ENCODE measurements at places on chromosomes 3 and 15.

DNA sequence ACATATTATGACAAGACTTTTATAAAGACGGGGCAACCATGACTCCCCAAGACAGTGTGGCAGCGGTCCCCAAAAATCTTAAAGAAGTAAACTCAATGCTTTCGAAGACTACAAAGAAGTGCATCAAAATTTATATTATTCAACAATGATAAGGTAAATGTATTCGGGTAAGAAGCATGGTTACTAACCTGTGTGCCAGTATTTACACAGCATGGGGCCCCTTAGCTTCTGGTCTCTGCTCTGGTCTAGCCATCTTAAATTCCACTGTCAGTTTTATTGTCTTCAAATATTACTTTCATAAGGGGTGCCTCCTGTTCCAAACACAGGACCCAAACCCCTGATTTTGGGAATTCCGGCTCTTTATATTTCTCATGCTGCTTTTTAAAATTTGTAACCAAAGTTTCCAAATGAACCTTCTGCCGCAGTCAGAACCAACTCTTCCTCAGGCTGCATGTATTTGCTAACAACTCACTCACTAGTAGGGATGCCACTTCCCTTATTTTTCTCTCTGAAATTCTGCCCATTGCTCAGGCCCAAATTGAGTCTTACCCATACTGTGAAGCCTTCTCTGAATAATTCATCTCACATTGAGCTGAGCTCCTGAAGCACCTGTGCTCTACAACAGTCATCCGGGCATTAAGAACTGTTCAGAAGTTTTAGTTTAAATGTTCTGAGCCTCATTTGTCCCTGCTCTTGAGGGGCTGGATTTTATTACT lies 1.2 kb downstream of the TTC23 start:
- DNase-seq = no peak

GRCh38 chr3:179880868-179881267 lies 155.9 kb downstream of the PEX5L start:
- DNase-seq = no peak

- DNase-seq = no peak
Measured at GRCh38 chr15:40102897-40103858, 5.5 kb downstream of the BMF start.

GRCh38 chr15:66476535-66476934 lies 21.0 kb downstream of the SNAPC5 start:
- no peak for DNase-seq

DNA sequence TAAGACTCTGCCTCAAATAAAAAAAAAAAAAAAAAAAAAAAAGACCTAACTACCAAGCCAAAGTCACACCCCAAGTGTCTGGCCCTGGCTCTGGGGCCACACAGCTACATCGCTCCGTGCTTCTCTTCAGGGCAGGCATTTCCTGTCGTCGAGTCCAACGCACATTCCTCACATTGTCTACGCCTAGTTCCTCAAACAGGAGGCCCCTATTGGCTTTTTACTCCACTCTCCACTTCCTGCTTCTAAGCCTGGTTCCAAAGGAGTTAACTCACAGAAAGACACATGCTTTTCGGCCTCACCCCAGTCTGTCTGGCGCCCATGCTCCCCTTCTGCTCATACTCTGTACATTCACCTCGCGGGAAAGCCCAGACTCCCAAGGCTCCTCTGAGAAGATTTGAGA lies 28.8 kb downstream of the KNG1 start:
- DNase-seq = no peak

DNA sequence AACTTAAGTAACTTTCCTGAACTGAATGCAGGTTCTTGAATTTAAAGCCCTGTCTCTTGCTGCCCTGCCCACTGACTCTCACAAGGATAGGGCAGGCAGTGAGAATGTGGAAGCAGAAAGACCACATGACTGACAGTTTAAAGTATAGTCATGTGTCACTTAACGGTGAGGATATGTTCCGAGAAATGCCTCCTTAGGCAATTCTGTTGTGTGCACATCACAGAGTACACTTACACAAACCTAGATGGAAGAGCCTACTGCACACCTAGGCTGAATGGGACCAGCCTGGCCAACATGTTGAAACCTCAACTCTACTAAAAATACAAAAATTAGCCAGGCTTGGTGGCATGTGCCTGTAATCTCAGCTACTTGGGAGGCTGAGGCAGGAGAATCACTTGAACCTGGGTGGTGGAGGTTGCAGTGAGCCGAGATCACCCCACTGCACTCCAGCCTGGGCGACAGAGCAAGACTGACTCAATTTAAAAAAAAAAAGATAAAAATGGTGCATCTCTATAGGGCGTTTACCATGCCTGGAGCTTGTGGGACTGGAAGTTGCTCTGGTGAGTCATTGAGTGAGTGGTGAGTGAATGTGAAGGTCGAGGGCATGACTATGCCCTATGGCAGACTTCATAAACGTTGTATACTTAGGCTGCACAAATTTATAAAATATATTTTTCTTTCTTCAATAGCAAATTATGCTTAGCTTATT lies 18.9 kb upstream of the COPG1 start:
- no peak for DNase-seq

DNA sequence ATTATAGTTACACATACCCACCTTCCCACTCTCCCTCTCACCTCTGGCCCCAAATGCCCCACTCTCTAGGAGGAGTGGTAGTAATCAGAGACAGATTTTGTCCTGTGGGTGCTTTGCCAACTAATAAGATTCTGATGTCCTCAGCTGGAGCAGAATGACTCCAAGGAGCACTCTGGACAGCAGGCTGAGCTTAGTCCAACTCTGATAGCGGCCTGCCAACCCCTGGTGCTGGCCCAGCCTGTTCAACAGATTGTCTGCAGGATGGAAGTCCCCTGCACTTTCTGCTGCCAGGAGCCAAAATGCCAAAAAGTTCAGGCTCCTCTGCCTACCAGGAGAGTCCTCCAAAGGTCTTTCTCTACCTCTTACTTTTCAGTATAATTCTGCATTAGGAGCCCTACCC lies 160.5 kb upstream of the UMPS start:
- DNase-seq = no peak

DNA sequence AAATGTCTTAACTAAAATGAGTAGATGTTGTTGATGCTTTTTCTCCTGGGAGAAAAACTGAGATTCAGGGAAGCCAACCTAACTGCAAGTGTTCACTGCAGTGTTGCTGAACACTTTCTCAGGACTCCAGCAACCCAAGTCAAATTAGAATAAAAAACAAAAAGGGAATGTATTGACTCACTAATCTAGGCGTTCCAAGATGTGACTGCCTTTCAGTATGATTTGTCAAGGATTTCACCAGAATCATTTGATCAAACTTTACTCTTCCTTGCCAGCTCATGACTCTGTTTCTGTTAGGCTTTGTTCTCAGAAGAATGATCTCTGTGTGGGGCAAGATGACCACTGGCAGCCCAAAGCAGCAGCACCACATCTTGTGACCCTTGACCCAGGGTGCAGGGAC lies 364.0 kb downstream of the CACNA2D3 start:
- no peak for DNase-seq

GRCh38 chr3:128266453-128266852 lies 113.2 kb downstream of the EEFSEC start:
- DNase-seq = no peak

DNA sequence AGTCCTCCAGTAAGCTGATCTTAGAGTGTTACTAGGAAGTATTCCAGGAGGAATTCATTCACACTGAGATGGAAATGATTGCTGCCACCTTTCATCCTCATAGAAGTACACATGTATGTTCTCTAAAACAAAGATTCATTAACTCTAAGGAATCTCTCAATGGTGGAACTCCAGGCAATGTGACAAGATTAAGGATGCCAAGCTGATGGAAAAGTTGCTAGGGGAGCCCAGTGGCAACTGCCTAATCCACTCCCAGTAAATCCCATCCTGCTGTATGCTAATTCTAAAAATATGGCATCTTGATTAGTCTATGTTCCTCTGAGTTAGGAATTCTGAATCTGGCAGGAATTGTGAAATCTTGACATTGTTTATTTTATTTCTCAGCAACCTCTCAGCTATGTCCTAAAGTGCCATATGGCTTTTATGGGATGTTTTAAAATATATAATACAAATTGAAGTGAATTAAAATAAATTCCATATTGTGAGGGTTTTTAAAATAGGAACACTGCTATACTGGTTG lies 210.0 kb upstream of the TRIM42 start:
- no peak for DNase-seq

DNA sequence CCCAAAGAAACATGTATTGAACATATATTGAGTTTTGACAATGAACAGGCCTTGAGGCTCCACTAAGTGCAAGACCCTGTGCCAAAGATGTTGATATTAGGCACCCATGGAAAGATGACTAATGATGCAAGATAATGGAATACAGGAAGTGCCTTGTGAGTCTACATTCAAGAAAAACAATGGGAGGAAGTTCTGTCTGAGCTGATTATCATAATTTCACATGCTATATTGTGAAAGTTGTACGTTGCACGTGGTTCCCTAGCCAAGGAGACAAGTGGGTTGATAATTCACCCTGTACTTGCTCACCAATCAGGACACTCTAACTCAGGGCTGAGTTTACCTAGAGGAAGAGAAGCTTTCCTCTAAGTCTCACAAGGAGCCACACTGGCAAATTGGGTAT lies 186.9 kb upstream of the STAC start:
- DNase-seq = no peak

DNA sequence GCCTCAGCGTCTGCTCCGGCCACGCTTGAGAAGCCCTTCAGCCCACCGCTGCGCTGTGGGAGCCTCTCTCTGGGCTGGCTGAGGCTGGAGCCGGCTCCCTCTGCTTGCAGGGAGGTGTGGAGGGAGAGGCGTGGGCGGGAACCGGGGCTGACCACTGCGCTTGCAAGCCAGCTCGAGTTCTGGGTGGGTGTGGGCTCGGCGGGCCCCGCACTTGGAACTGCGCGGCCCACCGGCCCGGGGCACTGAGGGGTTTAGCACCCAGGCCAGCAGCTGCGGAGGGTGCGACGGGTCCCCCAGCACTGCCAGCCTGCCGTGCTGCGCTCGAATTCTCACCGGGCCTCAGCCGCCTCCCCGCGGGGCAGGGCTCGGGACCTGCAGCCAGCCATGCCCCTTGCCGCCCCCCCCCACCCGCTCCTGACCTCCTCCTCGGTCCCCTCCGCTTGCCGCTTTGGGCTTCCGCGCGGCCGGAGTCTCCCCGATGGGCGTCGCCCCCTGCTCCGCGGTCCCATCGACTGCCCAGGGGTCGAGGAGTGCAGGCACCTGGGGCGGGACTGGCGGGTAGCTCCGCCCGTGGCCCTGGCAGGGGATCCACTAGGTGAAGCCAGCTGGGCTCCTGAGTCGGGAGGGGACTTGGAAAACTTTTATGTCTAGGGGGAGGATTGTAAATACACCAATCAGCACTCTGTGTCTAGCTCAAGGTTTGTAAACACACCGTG lies 106.7 kb downstream of the RAP2B start:
- no peak for DNase-seq

DNA sequence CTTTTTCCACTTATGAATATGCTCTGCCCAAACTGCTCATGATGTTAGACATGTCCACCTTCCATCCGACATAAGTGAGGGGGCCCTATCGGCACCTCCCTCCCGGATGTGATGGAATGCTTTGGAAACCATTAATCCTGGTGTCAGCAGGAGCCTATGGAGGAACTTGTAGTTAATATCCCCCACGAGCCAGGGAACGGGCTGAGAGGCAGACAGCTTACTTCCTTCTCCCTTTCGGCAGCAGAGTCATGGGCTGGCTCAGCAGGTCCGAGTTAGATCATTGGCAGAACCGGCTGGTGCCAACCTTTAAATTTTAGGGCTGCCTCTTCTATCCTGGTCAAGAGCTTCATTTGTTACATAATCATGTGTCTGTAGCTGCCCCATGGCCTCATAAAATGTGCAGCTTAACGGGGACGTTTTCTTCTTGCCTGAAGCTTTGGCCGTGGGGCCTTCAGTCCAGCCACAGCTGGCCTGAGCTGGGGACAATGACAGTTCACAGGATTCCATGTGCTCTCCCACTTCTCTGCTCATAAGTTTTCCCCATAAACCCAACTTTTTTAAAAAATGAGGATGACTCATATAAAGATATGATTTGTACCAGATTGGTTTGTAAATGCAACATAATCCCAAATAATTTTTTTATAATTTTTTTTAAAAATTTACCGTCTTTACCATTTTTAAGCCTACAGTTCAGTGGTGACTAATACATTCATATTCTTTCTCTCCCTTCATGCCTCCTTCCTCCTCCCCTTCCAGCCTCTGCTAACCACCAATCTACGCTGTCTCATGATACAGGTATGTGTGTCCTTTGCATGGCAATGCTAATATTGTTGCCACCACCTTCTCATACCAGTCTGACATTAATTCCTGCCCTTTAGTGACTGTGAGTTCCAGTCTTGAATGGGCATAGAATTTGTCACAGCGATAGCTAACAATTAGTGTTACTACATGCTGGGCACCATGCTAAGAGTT lies 62.2 kb upstream of the RGMA start:
- no peak for DNase-seq

- no peak for DNase-seq
Measured at GRCh38 chr15:22895465-22896190, 57.2 kb downstream of the NIPA2 start.

- no peak for DNase-seq
Measured at GRCh38 chr3:116669576-116669975, 40.0 kb upstream of the TUSC7 start.

GRCh38 chr3:60636846-60637245 lies 614.4 kb downstream of the FHIT start:
- no peak for DNase-seq

GRCh38 chr15:99738021-99738847 lies 5.0 kb upstream of the LYSMD4 start:
- DNase-seq = no peak

- DNase-seq = no peak
Measured at GRCh38 chr3:21729888-21730459, 21.0 kb downstream of the ZNF385D start.

- DNase-seq = no peak
Measured at GRCh38 chr15:88529021-88529630, 17.4 kb downstream of the DET1 start.

GRCh38 chr3:119352034-119352609 lies 57.9 kb downstream of the ARHGAP31 start:
- DNase-seq = no peak

GRCh38 chr3:67000009-67000408 lies 1.9 kb downstream of the KBTBD8 start:
- DNase-seq = no peak

- no peak for DNase-seq
Measured at GRCh38 chr15:77475001-77475400, 54.3 kb downstream of the HMG20A start.

- DNase-seq = no peak
Measured at GRCh38 chr15:93617443-93617842, 528.4 kb upstream of the RGMA start.

- peak; percentile 53 for DNase-seq
Measured at GRCh38 chr3:128095222-128095703, 28.3 kb downstream of the RUVBL1 start.

- no peak for DNase-seq
Measured at GRCh38 chr3:12884790-12885582, 43.6 kb upstream of the RPL32 start.

DNA sequence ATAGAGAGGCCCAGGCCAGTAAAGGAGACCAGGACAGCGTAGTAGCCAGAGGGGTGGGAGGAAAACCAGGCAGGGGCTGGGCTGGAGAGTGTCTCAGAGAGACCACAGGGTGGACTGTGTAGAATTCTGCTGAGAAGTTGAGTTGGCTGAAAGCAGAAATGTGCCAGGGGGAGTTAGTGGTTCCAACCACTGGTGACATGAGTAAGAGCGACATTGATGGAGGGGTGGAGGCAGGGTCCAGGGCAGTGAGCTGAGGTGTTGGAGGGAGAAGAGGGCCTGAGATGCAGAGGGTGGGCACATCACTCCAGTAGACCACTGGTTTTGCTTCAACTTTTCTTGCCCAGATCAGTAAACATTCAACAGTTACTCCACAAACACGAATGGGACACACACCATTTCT lies 106.5 kb downstream of the ASB7 start:
- DNase-seq = no peak
